Astrocyte of the cerebellum (primary cell): ENCODE measurements at places on chromosomes 2 and 18.
A peak's percentile ranks its signal among the peaks of the same experiment; 100 is the strongest.

- peak; percentile 48 for DNase-seq
Observed at GRCh38 chr2:159497256-159497655, 119.1 kb downstream of the BAZ2B start.

- DNase-seq, result no peak
Observed at GRCh38 chr18:57148263-57148662, 1.4 kb downstream of the BOD1L2 start.

DNA sequence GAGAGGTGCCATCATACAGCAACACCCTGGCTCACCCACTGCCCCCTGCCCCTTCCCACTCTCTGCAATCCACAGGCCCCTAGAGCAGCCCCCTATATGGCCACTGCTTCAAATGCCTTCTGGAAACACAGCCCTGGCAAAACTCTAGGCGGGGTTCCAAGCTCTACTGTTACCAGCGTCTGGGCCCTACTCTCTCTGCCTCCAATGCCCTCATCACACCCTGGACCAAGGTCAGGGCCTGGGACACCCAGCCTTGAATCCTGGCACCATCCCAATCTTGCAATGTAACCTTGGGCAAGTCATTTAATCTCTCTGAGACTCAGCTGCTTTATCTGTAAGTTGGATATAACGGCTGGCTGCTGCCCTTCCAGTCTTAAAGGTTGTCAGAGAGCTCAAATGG, 39.2 kb upstream of the LOXHD1 start:
- DNase-seq, result no peak

DNA sequence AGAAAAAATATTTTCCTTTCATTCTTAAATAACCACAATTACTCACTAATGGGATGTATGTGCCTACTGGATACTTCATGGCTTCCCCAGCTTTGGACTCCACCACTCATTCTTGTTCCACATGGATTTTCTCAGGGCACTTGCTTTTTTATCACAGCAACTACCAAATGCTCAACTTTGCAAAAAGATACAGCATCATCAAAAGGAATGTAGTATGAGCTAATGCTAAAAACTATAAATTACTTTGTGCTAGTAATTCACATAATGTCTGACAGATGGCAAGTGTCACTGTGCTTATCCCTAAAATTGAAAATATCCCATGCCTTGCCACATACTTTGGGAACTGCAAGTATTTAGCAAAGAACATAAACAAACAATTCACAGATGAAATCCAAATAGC, 130.4 kb upstream of the ZFP36L2 start:
- DNase-seq, result no peak

DNA sequence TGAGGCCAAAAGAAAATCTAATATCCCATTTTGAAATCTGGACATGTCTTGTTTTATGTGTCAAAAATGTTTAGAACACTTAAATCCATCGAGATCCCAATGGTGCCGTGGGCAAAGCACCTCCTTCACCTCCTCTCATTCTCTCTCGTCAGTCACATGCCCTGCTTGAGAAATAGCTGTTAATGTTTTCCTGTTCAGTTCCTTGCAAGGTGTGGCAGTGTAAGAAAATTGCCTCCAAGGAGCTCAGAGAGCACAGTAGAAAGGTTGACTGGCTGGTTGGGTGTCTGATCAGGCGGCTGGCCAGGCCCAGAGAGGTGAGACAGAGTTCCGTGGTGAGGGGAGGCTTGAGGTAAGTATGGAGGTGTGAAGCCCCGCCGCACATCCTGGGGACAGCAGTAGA, 210.2 kb downstream of the TSN start:
- no peak for DNase-seq

- no peak for DNase-seq
Observed at GRCh38 chr2:238640486-238640885, 207.4 kb upstream of the TWIST2 start.

- DNase-seq, result peak; percentile 22
Observed at GRCh38 chr2:134405611-134406081, 151.8 kb downstream of the MGAT5 start.
